ENCODE measurements at places on chromosomes 1 and 21. TPM values are rescaled to one million over a fixed set of nuclear protein-coding genes. Genes with fewer than 3 reads are reported as not detected.

Gene ZNF691
- total RNA-seq: 8.6 TPM

Gene LRRC53
- not detected for total RNA-seq

Gene ACKR1
- not detected for total RNA-seq

Gene SMIM11
- 1.7 TPM for total RNA-seq

Gene ATAD3C
- 0.09 TPM for total RNA-seq

Gene FAM163A
- 0.05 TPM for total RNA-seq

Gene GPR3
- total RNA-seq: 0.89 TPM

Gene FAF1
- 69.5 TPM for total RNA-seq

Gene SRSF11
- 141 TPM for total RNA-seq

Gene HPDL
- 1.4 TPM for total RNA-seq

Gene TTC22
- not detected for total RNA-seq

Gene CXADR
- 2.0 TPM for total RNA-seq

Gene COL24A1
- 1.8 TPM for total RNA-seq

Gene C1QA
- total RNA-seq: not detected

Gene ILDR2
- not detected for total RNA-seq

Gene TEDDM1
- not detected for total RNA-seq

Gene HAO2
- total RNA-seq: not detected

Gene PCAT6
- 0.89 TPM for total RNA-seq

Gene FABP3
- total RNA-seq: 4.5 TPM

Gene LCE1F
- total RNA-seq: not detected

Gene EPHX1
- total RNA-seq: 16.6 TPM

Gene ADGRB2
- total RNA-seq: 28.5 TPM

Gene CD164L2
- total RNA-seq: not detected

Gene MYBPH
- total RNA-seq: 0.30 TPM

Gene MSH4
- 0.59 TPM for total RNA-seq

Gene CYP4A22
- not detected for total RNA-seq

Gene FAAP20
- total RNA-seq: 32.2 TPM

Gene SPATA1
- 0.59 TPM for total RNA-seq

Gene HAPLN2
- total RNA-seq: 0.14 TPM

Gene CGN
- total RNA-seq: not detected

Gene RNF2
- total RNA-seq: 33.3 TPM

Gene CSF1
- total RNA-seq: 85.8 TPM

Gene CFHR3
- 0.23 TPM for total RNA-seq

Gene CLCA1
- total RNA-seq: not detected

Gene ITLN2
- total RNA-seq: not detected

Gene C1orf87
- total RNA-seq: not detected

Gene ATP1A2
- not detected for total RNA-seq

Gene KRTAP7-1
- total RNA-seq: not detected

Gene VPS26C
- 69.6 TPM for total RNA-seq

Gene IGSF8
- 56.4 TPM for total RNA-seq

Gene SOAT1
- total RNA-seq: 31.5 TPM

Gene LCE3E
- total RNA-seq: not detected

Gene AK5
- total RNA-seq: 10.6 TPM

Gene GUCA2B
- not detected for total RNA-seq

Gene FCER1A
- total RNA-seq: not detected

Gene C1orf185
- total RNA-seq: not detected

Gene CNR2
- not detected for total RNA-seq

Gene FLG2
- not detected for total RNA-seq

Gene CELA2B
- total RNA-seq: not detected
